ENCODE measurements at places on chromosomes 2 and 18.
A peak's percentile ranks its signal among the peaks of the same experiment; 100 is the strongest.

DNA sequence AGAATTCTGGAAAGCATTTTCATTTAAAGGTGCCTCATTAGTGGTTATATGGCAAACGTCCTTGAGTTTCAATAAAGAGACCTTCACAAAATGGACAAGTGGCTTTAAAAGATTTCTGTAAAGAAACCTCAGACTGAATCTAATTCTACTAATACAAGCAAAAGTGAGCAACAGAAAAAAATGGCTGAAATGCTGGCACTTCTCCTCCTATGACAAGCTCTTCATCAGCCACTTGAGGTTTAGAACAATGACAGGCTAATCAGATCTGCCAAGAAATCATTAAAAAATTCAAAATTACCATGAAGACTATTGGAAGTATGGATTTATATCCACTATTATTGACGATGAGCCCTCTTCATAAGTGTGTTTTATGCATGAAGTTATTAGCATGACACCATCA is 71.8 kb downstream of the MYO3B start:
- no peaks in the 10 kb centered on the region for H3K4me1 ChIP-seq
- H3K27ac ChIP-seq = no peak overlapping the region
- DNase-seq = no peak
- no peaks in the 10 kb centered on the region for H3K36me3 ChIP-seq

DNA sequence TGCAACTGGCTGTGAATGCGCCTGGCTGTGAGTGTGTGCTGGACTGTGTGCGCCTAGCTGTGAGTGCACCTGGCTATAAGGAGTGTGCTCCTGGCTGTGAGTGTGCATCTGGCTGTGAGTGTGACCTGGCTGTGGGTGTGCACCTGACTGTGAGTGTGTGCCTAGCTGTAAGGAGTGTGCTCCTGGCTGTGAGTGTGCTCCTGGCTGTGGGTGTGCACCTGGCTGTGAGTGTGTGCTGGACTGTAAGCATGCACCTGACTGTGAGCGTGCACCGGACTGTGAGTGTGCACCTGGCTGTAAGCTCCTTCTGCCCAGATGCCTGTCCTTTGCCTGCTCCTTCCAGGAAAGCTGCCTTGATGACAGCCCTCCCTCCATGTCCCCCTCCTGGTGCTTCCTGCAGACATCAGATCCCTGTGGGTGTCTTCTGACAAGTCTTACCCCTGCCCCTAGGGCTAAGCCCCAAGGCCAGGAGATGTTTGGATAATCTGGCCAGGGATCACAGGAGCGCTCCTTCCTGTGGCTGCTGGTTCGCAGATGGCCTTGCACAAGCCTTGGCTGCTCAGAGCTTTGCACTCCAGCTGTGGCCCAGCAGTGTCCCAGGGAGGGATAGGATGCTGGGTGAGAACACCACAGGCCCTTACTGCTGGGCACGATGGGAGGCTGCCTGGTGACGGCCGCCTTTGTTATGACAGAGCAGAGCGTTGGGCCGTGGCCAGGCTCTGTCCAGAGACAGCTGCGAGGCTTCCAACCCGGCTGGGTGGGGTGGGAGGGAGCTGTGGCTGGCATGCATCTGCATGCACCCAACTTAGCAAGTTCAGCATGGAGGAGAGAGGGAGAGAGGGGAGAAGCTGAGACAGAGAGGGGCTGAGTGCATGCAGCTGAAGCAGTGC is 89.9 kb downstream of the GLI2 start:
- no peak overlapping the region for H3K4me3 ChIP-seq
- no peak for DNase-seq
- peaks cover 12% of the 10 kb centered on the region for H3K27me3 ChIP-seq
- H3K4me1 ChIP-seq = no peaks in the 10 kb centered on the region
- no peak overlapping the region for H3K27ac ChIP-seq

DNA sequence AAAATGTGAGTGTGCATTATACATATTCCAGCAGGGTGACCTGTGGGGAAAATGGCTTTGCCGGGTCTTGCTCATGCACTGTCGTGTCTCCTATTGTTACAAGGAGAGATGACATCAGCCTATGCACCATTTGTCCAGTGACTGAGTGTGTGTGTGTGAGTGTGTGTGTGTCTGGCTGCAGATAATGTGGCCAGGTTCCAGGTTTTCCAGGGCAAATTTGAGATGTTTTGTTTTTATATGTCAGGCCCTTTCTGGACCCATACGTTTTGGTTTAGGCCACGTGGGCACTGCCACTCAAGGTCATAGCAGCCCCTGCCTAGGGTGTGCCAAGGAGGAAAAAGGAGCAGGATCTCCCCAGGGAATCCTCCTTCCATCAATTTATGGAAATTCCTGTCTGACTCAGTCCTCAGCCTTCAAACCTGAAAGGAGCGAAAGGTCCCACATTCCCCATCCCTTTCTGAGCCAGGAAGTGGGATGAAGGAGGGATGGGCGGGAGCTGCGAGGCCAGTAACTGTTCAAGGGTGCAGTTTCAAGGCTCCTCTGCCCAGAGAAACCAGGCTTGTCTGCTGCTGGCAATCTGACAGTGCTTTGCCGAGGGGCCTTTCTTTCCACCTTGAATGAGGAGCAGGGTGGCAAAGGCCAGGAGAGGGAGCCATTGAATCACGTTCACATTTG is 93.0 kb upstream of the SMAD2 start:
- H3K27ac ChIP-seq = no peak overlapping the region
- no peak overlapping the region for H3K4me3 ChIP-seq
- no peaks in the 10 kb centered on the region for H3K4me1 ChIP-seq
- H3K27me3 ChIP-seq = peaks cover 54% of the 10 kb centered on the region
- no peaks in the 10 kb centered on the region for H3K36me3 ChIP-seq
- no peak for DNase-seq

DNA sequence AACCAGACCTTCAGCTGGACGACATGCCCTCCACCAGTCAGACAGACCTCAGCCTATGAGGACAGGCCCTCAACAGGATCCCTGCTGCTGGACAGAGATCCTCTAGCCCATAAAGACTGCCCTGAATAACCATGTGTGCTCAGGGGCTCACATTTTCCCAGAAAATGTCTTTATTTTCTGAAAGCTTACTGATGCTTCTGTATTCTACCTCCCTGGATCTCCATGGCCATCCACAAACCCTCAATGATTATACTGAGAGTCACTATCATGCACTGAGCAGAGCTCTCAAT is 1.8 kb upstream of the PTPN18 start:
- H3K4me1 ChIP-seq = peaks cover 16% of the 10 kb centered on the region
- no peak overlapping the region for H3K27ac ChIP-seq
- DNase-seq = no peak
- no peaks in the 10 kb centered on the region for H3K27me3 ChIP-seq

GRCh38 chr2:119625226-119625625 is 53.8 kb upstream of the TMEM177 start:
- no peak overlapping the region for H3K4me3 ChIP-seq
- no peak for DNase-seq
- no peak overlapping the region for H3K27ac ChIP-seq
- H3K27me3 ChIP-seq = peaks cover 44% of the 10 kb centered on the region

DNA sequence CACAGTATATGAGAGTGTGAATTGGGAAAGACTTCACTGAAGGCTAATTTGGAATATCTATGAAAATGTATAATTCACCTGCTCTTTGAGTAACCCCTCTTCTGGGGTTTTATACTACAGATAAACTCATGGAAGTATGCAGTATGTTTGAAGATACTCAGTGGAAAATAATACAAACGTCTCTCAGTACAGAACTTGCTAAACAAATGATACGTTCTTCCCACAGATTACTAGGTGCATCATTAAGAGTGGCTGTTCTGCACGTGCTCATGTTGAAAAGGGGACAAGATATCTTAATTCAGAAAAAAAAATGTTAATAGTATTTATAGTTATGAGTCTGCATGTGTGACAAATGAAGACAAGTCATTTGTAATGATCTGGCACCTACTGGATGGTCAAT is 70.2 kb upstream of the EPAS1 start:
- H3K36me3 ChIP-seq = peaks cover 1% of the 10 kb centered on the region
- H3K27me3 ChIP-seq = no peaks in the 10 kb centered on the region
- H3K4me1 ChIP-seq = peaks cover 44% of the 10 kb centered on the region

- no peak for DNase-seq
- H3K27ac ChIP-seq = no peak overlapping the region
These were observed 211.0 kb downstream of the MBD2 start for GRCh38 chr18:54013452-54013851.

- H3K27ac ChIP-seq = peak overlapping the region; percentile 49
- no peak overlapping the region for H3K4me3 ChIP-seq
- peaks cover 20% of the 10 kb centered on the region for H3K36me3 ChIP-seq
- H3K4me1 ChIP-seq = peaks cover 46% of the 10 kb centered on the region
- no peaks in the 10 kb centered on the region for H3K27me3 ChIP-seq
These were observed 82.3 kb downstream of the STPG4 start for GRCh38 chr2:47072728-47073191.

DNA sequence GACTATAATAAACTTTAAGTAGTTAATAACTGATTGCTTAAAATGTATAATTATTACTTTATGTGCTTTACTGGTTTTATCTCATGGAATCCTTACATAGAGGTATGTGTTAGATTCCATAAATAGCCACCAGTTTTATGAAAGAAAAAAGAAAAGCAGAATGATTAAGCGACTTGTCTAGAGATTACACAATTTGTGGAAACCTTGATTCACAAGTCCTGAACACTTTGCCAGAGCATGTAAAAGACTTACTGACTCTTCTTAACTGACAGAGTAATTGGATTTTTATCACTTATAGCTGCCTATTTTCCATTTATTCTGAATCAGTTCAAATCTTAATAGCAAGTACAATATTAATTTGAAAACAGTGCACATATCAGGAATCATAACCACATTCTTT is 448.7 kb upstream of the NETO1 start:
- no peak for DNase-seq
- H3K27me3 ChIP-seq = no peaks in the 10 kb centered on the region
- no peak overlapping the region for H3K4me3 ChIP-seq
- H3K4me1 ChIP-seq = no peaks in the 10 kb centered on the region
- no peak overlapping the region for H3K27ac ChIP-seq
- H3K36me3 ChIP-seq = no peaks in the 10 kb centered on the region

DNA sequence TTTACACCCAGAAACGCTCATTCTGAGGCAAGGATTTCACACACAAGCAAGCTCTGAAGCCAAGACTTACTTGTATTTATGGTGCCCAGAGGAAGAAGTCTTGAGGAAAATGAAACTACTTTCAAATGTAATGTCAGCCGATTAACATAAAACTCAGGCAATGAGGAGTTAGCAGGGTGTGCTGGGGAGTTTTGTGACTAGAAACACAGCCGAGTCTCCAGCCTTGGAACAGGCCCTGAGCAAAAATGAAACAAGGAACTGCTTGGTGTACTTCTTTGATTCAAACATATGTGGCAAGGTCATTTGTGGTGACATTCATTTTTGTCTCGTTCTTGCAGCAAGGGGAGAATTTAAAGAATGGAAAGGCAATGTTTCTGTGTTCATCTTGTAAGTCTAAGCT is 4.5 kb downstream of the DYTN start:
- H3K4me1 ChIP-seq = no peaks in the 10 kb centered on the region
- DNase-seq = no peak
- no peak overlapping the region for H3K4me3 ChIP-seq
- H3K27ac ChIP-seq = no peak overlapping the region
- H3K36me3 ChIP-seq = no peaks in the 10 kb centered on the region

GRCh38 chr2:98805412-98806171 is 74.7 kb upstream of the MGAT4A start:
- no peak for DNase-seq
- H3K4me3 ChIP-seq = no peak overlapping the region
- no peaks in the 10 kb centered on the region for H3K36me3 ChIP-seq

DNA sequence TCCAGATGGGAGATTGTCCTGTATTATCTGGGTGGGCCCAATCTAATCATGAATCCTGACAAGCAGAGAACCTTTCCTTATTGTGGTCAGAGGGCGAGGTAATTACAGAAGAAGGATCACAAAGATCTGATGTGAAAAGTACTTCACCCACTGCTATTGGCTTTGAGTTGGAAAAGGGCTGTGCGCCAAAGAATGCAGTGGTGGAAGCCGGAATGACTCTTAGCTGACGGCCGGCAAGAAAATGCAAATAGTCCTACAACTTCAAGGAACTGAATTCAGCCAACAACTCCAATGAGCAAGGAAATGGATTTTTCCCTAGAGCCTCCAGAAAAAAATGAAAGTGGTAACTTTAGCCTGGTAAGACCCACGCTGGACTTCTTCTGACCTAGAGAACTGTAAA is 67.3 kb downstream of the CTNNA2 start:
- peaks cover 1% of the 10 kb centered on the region for H3K36me3 ChIP-seq
- H3K27ac ChIP-seq = no peak overlapping the region
- no peaks in the 10 kb centered on the region for H3K27me3 ChIP-seq
- no peak overlapping the region for H3K4me3 ChIP-seq
- no peak for DNase-seq
- H3K4me1 ChIP-seq = no peaks in the 10 kb centered on the region

DNA sequence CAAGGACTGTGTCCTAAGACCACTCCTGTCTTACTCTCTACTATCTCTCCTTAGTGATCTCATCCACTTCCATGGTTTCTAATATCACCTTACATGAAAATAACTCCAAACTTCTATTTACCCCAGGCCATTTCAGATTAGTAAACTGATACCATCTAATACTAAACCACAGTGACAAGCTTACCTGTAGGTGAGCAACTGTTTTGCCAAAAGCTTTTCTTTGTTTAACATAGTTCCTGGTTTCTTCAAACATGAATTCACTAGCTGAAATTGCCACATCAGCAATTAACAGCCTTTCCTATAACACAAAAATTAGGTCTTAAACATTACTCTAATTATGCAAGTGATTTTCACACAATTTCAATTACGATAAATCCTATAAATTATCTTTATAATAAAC is 22.1 kb downstream of the ACADL start:
- no peaks in the 10 kb centered on the region for H3K36me3 ChIP-seq
- H3K27ac ChIP-seq = no peak overlapping the region
- DNase-seq = no peak
- H3K27me3 ChIP-seq = peaks cover 60% of the 10 kb centered on the region
- no peaks in the 10 kb centered on the region for H3K4me1 ChIP-seq

- no peak overlapping the region for H3K27ac ChIP-seq
- no peaks in the 10 kb centered on the region for H3K27me3 ChIP-seq
- H3K36me3 ChIP-seq = peaks cover 14% of the 10 kb centered on the region
- no peak for DNase-seq
- no peak overlapping the region for H3K4me3 ChIP-seq
These were observed 2.4 kb downstream of the MAP4K4 start for GRCh38 chr2:101699755-101700461.

- no peak for DNase-seq
- H3K27me3 ChIP-seq = no peaks in the 10 kb centered on the region
- H3K27ac ChIP-seq = no peak overlapping the region
These were observed 106.3 kb upstream of the CDCA7 start for GRCh38 chr2:173248381-173248780.

DNA sequence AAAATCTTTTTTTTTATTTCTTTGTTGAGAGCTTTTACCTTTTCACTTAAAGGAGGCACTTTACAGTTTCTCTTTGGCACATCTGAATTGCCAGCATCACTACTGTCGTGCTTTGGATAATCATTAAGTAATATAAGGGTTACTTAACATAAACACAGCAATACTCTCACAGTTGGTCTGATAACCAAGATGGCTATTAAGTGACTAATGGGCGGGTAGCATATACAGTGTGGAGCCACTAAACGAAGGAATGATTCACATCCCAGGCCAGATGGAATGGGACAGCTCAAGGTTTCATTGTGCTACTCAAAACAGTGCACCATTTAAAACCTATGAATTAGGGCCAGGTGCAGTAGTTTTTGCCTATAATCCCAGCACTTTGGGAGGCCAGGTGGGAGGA is 28.1 kb downstream of the USP37 start:
- no peak overlapping the region for H3K4me3 ChIP-seq
- H3K27me3 ChIP-seq = no peaks in the 10 kb centered on the region
- no peak overlapping the region for H3K27ac ChIP-seq
- DNase-seq = no peak

GRCh38 chr2:151973901-151974199 is 125.0 kb downstream of the CACNB4 start:
- peaks cover 45% of the 10 kb centered on the region for H3K27me3 ChIP-seq
- DNase-seq = no peak
- no peak overlapping the region for H3K27ac ChIP-seq
- H3K4me1 ChIP-seq = no peaks in the 10 kb centered on the region
- no peak overlapping the region for H3K4me3 ChIP-seq
